ENCODE measurements at places on chromosomes 16 and 17.

DNA sequence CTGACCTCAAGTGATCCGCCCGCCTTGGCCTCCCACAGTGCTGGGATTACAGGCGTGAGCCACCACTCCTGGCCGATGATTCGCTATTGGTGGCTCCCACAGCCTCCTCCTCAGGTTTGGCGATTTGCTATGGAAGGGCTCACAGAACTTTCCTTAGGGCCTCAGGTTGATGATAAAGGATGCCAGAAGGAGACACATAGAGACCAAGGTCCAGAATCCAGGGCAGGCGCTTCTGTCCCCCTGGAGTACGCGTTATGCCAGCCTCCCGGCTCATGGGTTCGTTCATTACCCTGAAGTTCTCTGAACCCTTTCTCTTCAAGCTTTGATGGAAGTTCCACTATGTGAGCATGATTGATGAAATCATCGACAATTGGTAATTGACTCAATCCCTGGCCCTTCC, 19.9 kb downstream of the LGALS3BP start:
- no peak for DNase-seq

- DNase-seq: no peak
Measured at GRCh38 chr16:88144028-88144511, 192.8 kb downstream of the BANP start.

GRCh38 chr16:79592186-79592585, 8.4 kb downstream of the MAF start:
- no peak for DNase-seq

DNA sequence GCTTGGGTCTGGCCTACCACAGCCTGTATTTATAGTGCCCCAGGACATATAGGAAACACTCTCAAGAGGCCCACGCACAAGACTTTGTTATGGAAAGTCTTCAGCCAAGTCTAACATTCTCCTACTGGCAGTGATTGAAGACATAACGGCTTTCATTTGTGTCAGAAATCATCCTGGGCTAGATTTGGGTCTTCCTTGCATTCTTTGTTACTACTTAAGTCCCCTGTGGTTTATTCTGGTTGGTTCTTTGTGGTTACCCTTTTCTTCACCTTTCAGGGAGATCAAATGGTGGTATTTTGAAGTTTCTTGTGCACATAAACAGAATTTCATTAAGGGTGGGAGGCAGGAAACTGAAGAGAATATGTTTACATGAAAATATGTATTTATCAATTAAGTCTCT, 37.7 kb downstream of the REXO5 start:
- DNase-seq: no peak

DNA sequence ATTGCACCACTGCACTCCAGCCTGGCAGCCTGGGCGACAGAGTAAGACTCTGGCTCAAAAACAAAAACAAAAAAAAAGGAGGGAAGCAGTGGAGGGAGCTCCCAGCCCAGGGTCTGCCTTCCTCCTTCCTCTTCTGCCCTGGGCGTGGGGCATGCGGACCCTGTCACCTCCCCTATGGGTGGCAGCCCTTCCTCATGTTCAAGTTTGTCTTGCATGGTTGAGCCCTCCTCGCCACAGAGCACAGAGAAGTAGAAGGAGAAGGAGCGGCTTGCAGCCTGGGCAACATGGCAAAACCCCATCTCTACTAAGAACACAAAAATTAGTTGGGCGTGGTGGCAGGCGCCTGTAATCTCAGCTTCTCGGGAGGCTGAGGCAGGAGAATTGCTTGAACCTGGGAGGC, 21.4 kb upstream of the TIMP2 start:
- no peak for DNase-seq

GRCh38 chr17:41324180-41325075, 8.9 kb upstream of the KRTAP17-1 start:
- DNase-seq: no peak

- DNase-seq: no peak
Measured at GRCh38 chr17:80359422-80360110, 55.4 kb upstream of the ENDOV start.

GRCh38 chr17:68385490-68386215, 71.6 kb downstream of the WIPI1 start:
- no peak for DNase-seq

DNA sequence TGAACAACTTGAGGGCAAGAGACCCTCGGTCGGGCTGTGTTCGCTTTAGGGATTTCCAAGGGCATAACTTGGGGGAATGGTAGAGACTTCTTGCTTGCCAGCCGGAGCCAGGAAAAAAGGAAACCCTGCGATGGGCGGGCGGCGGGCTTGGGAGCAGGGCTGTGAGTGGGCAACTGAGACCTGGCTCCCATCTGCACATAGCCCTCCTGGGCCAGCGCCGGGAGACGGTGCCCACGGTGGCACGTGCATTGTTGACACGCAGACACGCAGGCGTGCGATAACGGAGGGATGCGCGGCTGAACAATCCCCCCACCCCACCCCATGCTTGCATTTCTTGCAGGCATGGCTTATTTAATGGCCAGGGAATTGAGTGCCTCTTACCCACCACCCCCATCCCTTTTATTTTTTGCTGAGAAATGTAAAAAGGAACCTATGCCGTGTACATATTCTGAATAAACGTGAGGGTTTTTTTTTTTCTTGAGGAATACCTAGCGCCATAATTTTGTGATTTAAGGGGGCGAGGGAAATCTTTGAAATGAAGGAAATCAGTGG, 17.1 kb upstream of the ZFHX3 start:
- no peak for DNase-seq

- DNase-seq: no peak
Measured at GRCh38 chr17:34174496-34174895, 80.6 kb upstream of the CCL2 start.

DNA sequence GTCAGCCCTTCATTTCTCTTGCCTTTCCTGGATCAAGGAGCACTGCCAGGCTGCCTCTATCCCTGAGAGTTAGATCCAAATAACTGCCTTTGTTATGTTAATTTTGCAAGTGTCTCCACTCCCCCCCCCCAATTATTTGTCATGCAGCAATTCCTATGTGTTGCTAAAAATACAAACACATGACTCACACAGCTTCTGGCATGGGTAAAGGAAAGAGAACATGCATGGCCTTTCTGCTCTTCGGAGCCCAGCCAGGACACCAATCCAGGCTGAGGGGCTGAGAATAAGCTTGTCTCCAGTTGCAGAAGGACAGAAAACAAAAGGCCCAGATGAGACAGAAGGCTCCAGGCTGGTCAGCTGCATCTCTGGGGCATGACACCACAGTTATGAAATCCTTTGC, 148.0 kb upstream of the TNRC6C start:
- no peak for DNase-seq

GRCh38 chr16:23384878-23385277, 68.1 kb downstream of the COG7 start:
- DNase-seq: no peak
